Lung (tissue), 17 donors: ENCODE measurements at places on chromosomes 5 and 9. TPM values are rescaled to one million over a fixed set of nuclear protein-coding genes. Genes with fewer than 3 reads are reported as not detected.

Gene IZUMO3
- not detected for total RNA-seq

Gene AGTPBP1
- total RNA-seq, result 55.9 TPM

Gene GLT6D1
- total RNA-seq, result not detected

Gene FASTKD3
- 6.7 TPM for total RNA-seq

Gene MARVELD2
- total RNA-seq, result 25.6 TPM

- DNase-seq, result no peak
Observed at GRCh38 chr9:131140112-131140511, 14.7 kb downstream of the NUP214 start.

DNA sequence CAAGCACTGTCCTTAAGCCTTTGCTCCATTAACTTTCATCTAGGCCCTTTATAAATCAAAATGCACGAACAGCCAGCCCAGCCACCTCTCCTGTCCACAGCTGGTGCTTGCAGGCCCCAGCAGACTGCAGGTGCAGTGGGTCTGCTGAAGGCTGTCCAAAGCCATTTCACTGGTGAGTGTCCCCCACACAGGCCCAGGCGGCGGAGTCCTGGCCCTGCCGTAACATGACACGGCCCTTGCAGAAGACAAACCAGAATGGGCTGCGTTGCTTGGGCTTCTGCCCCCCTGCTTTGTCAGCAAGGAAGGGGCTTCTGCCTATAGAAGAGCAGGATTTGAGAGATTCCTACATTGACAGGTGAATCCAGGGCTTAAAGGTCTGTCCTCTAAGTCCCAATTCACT is 188.6 kb downstream of the NR3C1 start:
- no peak for DNase-seq

DNA sequence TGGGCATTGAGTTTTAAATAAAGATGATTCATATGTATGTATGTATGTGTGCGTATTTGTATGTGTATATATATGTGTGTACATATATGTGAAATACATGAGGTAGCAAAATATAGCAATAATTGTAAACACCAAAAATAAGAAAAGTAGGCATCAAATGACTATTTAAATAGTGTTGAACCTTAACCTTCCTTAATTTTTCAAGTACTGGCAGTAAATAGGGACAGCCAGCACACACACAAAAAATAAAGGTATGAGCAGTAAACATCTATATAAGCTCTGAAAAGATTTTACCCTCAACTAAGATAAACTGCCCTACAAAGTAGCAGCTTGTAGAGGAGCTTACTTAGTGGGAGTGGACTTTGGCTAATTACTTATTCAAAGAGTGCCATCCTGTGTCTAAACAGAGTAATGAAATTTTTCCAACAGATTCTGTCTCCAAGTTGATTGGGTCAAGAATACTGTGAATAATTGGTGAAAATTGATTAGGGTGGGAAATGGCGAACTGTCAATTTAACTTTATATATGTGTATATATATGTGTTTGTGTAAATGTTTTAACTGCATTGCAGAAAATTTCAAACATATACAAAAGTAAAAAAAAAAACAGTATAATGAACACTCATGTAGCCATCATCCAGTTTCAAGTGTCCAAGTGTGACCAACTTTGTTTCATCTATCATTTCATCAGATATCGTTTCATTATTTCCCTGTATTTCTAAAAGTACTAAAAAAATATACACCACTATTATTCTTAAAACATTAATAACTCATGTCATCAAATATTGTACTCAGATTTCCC is 2.0 kb upstream of the ADAMTS6 start:
- DNase-seq, result peak; percentile 82

GRCh38 chr9:98230304-98230703 is 25.1 kb downstream of the TBC1D2 start:
- DNase-seq, result no peak

DNA sequence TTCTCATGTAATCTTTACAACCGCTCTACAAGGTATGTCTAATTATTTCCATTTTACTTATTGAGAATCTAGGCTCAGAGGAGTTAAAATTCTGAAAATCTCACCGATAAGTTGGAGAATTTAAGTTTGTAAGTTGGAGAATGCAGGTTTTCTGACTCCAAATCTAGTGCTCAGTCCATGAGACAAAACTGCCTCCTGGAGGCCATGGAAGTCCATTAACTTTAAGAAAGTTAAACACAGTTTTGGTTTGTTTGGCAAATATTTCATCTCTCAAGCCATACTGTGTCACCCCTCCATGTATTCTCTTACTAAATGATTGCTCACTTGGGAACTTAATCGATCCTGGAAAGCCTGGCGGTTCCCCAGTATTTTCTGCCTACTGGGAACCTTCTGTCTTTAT is 52.6 kb downstream of the INIP start:
- DNase-seq, result peak; percentile 23

- DNase-seq, result peak; percentile 82
Observed at GRCh38 chr5:123450640-123451039, 27.4 kb upstream of the CEP120 start.

GRCh38 chr9:14379280-14379679 is 65.3 kb upstream of the NFIB start:
- DNase-seq, result no peak

GRCh38 chr9:123232332-123232731 is 36.1 kb downstream of the STRBP start:
- DNase-seq, result no peak

- no peak for DNase-seq
Observed at GRCh38 chr9:137194909-137195308, 5.6 kb downstream of the TPRN start.

GRCh38 chr5:104345222-104346016 is 782.8 kb upstream of the NUDT12 start:
- DNase-seq, result peak; percentile 4

- no peak for DNase-seq
Observed at GRCh38 chr5:81825237-81825636, 74.3 kb upstream of the SSBP2 start.

- no peak for DNase-seq
Observed at GRCh38 chr9:6973762-6974161, 216.0 kb downstream of the KDM4C start.

- no peak for DNase-seq
Observed at GRCh38 chr5:5705010-5705409, 282.5 kb downstream of the ICE1 start.

DNA sequence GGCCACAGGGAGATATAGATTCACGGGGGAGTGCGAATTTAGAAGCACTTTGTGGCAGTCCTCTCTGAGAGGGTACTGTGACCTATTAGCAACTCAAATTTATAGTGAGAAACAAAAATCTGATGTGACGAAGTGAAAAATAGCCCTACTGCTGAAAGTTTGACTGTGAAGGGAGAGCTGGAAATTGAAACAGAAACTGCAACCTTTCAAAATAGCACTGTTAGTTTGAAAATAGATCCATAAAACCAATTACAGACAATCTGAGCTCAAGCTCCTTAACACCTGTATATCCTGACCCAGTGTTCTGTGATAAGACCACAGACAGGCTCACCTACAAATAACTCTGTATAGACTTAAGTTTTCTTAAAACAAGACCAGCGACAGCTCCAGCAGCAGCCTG is 420.1 kb downstream of the IRX1 start:
- DNase-seq, result no peak

DNA sequence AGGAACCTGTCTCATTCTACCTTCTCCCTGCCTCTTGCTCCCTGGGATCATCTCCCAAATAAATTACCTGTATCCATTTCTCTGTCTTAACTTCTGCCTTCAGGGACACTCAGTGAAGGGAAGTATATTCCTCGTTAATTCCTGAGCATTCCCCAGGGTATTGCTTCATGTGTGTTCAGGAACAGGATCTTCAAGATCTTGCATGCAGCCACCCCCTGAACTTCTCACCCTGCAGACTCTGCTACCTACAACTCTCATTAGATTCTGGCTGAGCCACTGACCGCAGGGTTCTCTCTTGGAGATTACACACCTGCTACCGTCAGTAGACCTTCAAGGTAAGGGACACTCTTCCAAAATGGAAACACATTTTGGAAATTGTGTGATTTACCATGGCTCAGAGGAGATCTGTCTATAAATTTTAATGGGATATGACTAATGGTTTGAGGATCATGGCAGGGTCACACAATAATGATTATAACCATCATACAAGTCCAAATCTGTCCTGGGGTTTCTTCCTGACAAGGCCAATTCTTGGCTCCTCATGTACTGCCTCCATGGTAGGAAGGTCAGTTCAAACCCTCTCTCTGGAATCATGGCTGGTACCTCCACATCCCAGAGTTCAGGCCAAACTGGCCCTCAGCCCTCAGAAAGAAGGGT is 38.9 kb upstream of the UGCG start:
- peak; percentile 22 for DNase-seq
